Mesothelial cell of epicardium (in vitro differentiated cells): ENCODE measurements at places on chromosomes 2 and 18.

DNA sequence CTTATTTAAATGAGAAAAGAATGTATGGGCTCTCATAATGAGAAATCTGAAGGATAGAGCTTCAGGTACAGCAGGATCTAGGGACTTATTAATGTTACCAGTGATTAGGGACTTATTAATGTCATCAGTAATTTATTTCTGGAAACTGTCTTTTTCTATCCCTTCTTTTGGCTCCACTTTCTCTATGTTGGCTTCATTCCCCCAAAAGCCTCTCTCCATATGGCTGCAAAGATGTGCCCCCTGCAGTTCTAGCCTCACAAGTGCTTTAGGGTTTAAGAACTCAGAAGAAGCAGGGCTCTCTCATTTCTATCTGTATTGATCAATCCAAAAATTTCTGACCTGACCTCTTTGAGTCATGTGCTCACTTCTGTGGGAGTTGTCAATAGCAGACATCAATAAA, 480.9 kb downstream of the TXNL1 start:
- no peak overlapping the region for H3K4me3 ChIP-seq
- H3K27me3 ChIP-seq = no peaks in the 10 kb centered on the region
- no peak for DNase-seq
- peaks cover 16% of the 10 kb centered on the region for H3K4me1 ChIP-seq

- no peaks in the 10 kb centered on the region for H3K36me3 ChIP-seq
- no peak for DNase-seq
- no peak overlapping the region for H3K4me3 ChIP-seq
- peaks cover 18% of the 10 kb centered on the region for H3K4me1 ChIP-seq
These were observed 159.6 kb upstream of the HNRNPA3 start for GRCh38 chr2:177053038-177053437.

DNA sequence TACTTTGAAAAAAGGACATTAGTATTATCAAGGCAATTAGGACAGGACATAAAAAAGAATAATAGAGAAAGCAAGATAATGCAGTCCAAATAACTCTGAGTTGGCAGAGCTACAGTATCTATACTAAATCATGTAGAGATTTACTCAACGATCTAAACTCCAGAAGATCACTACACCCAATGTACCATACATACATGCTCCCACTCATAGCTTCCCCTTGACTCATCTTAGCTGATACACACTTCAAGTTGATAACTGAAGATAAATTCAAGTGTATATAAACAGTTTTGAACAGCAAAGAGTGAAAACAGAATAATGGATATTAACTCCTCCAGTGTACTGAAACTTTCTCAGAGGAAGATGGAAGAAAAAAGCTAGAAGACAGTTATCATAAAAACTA, 78.5 kb downstream of the SESTD1 start:
- no peak overlapping the region for H3K4me3 ChIP-seq
- DNase-seq = no peak
- H3K36me3 ChIP-seq = peaks cover 42% of the 10 kb centered on the region
- no peaks in the 10 kb centered on the region for H3K27me3 ChIP-seq
- no peak overlapping the region for H3K27ac ChIP-seq

DNA sequence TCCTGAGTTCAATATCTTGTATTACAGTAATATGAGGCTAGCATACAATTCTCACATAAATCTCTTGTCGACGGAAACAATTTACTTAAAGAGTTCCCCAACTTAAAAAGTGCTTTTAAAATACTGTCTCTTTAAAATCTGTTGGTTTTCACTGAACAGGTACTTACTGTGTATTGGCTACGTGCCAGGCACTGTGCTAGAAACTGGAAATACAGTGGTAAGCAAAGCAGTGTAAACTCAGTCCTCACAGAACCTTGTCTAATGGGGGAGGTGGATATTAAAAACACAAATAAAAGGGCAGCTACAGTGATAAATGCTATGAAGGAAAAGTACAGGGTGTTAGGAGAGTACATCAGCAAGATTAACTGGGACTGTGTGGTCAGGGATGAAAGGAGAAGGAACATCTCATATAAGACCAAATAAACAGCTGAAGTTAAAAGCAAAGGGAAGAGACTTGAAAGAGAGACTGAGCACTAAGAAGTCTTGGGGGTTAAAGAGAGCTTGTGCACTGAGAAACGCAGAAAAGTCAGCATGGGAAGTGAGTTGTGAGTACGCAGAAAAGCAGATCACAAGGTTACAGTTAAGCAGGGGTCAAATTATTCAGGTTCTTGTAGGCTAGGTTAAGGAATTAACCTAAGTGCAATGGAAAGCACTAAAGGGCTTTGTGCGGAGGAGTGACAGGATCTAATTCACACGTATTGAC, 52.5 kb downstream of the USP40 start:
- H3K4me3 ChIP-seq = no peak overlapping the region
- peak; percentile 28 for DNase-seq
- H3K36me3 ChIP-seq = peaks cover 28% of the 10 kb centered on the region
- no peaks in the 10 kb centered on the region for H3K27me3 ChIP-seq
- peaks cover 18% of the 10 kb centered on the region for H3K4me1 ChIP-seq

GRCh38 chr2:163735685-163736432, at the start of gene FIGN:
TSS of gene FIGN (minus strand) at chr2:163736008. CDS start at chr2:163734927, 1,081 bp downstream.
- H3K4me1 ChIP-seq = peaks cover 33% of the 10 kb centered on the region
- DNase-seq = peak; percentile 55
- H3K27me3 ChIP-seq = peaks cover 1% of the 10 kb centered on the region
- H3K36me3 ChIP-seq = no peaks in the 10 kb centered on the region
- H3K27ac ChIP-seq = peak within 1 kb of the TSS; percentile 92

- no peak overlapping the region for H3K4me3 ChIP-seq
- H3K27me3 ChIP-seq = peaks cover 2% of the 10 kb centered on the region
- no peaks in the 10 kb centered on the region for H3K4me1 ChIP-seq
- peaks cover 7% of the 10 kb centered on the region for H3K36me3 ChIP-seq
- no peak overlapping the region for H3K27ac ChIP-seq
These were observed 10.6 kb downstream of the CFAP210 start for GRCh38 chr2:169683425-169684134.

- DNase-seq = no peak
- peaks cover 20% of the 10 kb centered on the region for H3K4me1 ChIP-seq
- peaks cover 6% of the 10 kb centered on the region for H3K27me3 ChIP-seq
- no peak overlapping the region for H3K4me3 ChIP-seq
- H3K36me3 ChIP-seq = no peaks in the 10 kb centered on the region
These were observed 90.7 kb downstream of the ZBTB7C start for GRCh38 chr18:48318436-48318835.

DNA sequence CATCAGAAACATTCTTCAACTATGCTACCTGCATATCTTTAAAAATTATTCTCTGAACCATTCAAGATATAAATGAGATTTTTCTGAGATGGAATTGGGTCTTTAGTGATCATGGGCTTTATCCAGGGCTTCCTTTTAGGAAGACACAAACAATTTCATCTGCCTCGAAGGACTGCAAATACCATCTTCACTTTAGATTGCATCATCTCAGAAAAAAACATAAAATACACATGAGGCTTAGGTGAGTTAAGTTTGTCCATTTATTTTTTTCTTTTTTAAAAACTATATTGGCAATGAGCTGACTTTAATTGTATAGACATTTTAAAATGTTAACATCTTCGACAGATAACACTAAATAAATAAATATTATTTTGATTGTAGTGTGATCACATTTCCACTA, 20.1 kb downstream of the TTN start:
- no peaks in the 10 kb centered on the region for H3K4me1 ChIP-seq
- no peak for DNase-seq
- H3K4me3 ChIP-seq = no peak overlapping the region
- H3K36me3 ChIP-seq = no peaks in the 10 kb centered on the region
- peaks cover 5% of the 10 kb centered on the region for H3K27me3 ChIP-seq

DNA sequence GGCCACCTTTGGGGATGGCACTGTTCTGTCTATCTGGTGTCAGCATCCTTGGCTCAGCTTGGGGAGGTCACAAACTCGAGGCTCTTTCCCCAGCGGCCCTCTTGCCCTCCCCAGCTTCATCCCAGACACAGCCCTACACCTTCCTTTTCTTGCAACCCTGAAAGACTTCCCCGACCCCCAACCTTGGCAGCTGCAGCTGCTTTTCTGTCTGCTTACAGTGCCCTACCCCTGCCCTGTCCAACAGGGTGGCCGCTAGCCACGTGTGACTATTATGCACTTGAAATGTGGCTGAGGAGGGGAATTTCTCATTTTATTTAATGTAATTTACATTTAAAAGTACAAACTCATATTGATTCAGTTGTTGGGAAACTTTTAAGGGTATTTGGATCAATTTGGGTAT, 41.3 kb downstream of the NGEF start:
- H3K4me1 ChIP-seq = no peaks in the 10 kb centered on the region
- DNase-seq = peak; percentile 20
- no peaks in the 10 kb centered on the region for H3K27me3 ChIP-seq
- no peak overlapping the region for H3K4me3 ChIP-seq
- no peak overlapping the region for H3K27ac ChIP-seq

- peaks cover 9% of the 10 kb centered on the region for H3K36me3 ChIP-seq
- DNase-seq = no peak
- no peaks in the 10 kb centered on the region for H3K4me1 ChIP-seq
- no peak overlapping the region for H3K4me3 ChIP-seq
- peak overlapping the region; percentile 68 for H3K27ac ChIP-seq
These were observed 56.3 kb downstream of the SLC16A14 start for GRCh38 chr2:230012267-230012884.

DNA sequence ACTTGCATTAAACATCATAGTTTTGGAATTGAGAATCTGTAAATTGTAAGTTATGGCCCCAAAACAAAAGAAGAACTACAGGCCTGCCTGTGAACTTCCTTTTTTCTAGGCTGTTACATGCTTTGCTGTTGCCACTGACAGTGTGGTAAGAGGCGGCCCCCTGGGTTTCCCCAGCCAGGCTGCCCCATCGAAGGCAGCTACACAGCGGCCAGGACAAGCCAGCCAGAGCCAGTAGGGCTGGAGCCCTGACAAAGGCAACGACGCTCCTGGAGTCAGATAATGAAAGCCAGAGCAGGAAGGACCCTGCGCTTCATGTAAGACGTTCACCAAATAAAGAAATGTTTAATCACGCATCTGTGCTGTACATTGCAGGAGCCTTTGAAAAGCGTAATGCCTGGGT, 55.0 kb downstream of the ANKRD44 start:
- no peaks in the 10 kb centered on the region for H3K27me3 ChIP-seq
- DNase-seq = no peak
- peak overlapping the region; percentile 83 for H3K27ac ChIP-seq
- H3K4me1 ChIP-seq = peaks cover 21% of the 10 kb centered on the region
- H3K4me3 ChIP-seq = no peak overlapping the region

GRCh38 chr2:126971481-126972278, 73.0 kb downstream of the TEX51 start:
- H3K36me3 ChIP-seq = no peaks in the 10 kb centered on the region
- H3K27ac ChIP-seq = no peak overlapping the region
- peak; percentile 82 for DNase-seq
- H3K4me3 ChIP-seq = peak overlapping the region; percentile 56
- peaks cover 60% of the 10 kb centered on the region for H3K27me3 ChIP-seq
- H3K4me1 ChIP-seq = peaks cover 10% of the 10 kb centered on the region

DNA sequence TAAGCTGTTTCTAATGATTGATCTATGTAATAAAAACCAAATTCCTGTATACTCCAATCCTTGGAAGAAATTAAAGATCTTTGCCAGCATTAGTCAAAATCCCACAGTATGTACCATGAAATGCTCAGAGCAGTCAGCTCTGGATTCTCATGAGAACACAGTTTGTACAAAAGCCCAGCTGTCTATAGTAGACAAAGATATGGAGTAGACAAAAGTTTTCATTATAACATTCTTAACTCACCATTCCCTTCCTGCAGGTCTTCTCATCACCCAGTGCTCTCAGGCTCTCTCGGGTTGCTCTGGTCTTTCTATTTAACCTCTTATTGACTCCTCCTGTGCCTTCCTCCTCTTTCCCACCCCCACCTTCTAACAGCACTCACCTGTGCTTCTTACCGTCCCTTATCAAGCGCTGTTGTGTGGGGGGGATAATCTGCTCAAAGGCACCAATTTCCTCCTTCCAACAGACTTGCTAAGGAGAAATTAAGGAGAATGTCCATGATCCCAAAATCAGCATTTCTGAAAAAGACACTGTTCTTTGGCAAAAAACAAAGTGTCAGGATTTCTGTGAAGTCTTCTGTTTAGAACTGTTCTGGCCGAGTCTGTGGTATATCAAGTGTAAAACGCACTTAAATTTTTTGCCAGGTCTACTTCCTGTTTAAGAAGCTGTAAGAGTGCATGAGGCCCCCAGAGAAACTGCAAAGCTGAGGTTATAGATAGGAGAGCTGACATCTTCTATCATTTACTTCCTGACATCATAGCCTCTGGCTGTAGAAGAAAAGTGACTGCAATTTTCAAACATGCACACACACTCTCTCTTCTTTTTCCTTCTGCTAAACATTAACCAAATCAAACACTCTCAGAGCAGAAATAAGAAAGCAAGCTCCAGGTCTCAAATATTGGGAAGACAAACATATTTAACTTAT, 144.1 kb downstream of the EVA1A start:
- DNase-seq = no peak
- H3K36me3 ChIP-seq = peaks cover 2% of the 10 kb centered on the region
- peaks cover 41% of the 10 kb centered on the region for H3K4me1 ChIP-seq
- H3K27me3 ChIP-seq = peaks cover 2% of the 10 kb centered on the region
- H3K4me3 ChIP-seq = peak overlapping the region; percentile 15

- H3K36me3 ChIP-seq = no peaks in the 10 kb centered on the region
- H3K27me3 ChIP-seq = no peaks in the 10 kb centered on the region
- DNase-seq = no peak
- no peak overlapping the region for H3K27ac ChIP-seq
These were observed 205.7 kb downstream of the CYP26B1 start for GRCh38 chr2:71941726-71942525.

GRCh38 chr2:121095257-121096080, 189.5 kb downstream of the TFCP2L1 start:
- no peaks in the 10 kb centered on the region for H3K36me3 ChIP-seq
- H3K4me1 ChIP-seq = peaks cover 2% of the 10 kb centered on the region
- H3K27ac ChIP-seq = no peak overlapping the region
- no peak for DNase-seq
- no peak overlapping the region for H3K4me3 ChIP-seq

DNA sequence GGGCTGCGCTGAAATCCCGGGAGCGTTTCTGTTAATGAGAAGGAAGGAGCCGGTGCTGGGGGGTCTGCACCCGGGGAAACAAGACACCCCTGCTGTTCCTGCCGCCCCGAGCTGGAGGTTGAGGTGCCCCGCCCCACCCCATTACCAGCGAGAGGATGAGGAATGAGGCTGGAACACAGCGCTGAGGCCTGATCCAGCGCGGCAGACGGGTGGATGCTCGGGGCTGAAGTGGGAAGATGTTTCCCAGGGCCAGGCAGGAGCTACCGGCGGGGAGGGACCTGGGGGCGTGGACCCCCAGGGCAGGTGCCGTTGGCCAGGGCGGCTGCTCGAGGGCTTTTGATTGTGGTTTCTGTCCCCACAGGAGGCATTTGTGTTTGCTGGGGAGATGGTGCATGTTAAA, 134.3 kb upstream of the CTDP1 start:
- H3K27ac ChIP-seq = no peak overlapping the region
- no peaks in the 10 kb centered on the region for H3K4me1 ChIP-seq
- no peak for DNase-seq
- H3K36me3 ChIP-seq = no peaks in the 10 kb centered on the region

- H3K4me1 ChIP-seq = no peaks in the 10 kb centered on the region
- H3K4me3 ChIP-seq = no peak overlapping the region
- H3K27me3 ChIP-seq = no peaks in the 10 kb centered on the region
- H3K36me3 ChIP-seq = peaks cover 3% of the 10 kb centered on the region
- no peak overlapping the region for H3K27ac ChIP-seq
These were observed 224.2 kb downstream of the BCL11A start for GRCh38 chr2:60329225-60329624.

- no peaks in the 10 kb centered on the region for H3K4me1 ChIP-seq
- H3K27ac ChIP-seq = no peak overlapping the region
- H3K27me3 ChIP-seq = peaks cover 2% of the 10 kb centered on the region
- no peak overlapping the region for H3K4me3 ChIP-seq
These were observed 144.2 kb upstream of the ARL4C start for GRCh38 chr2:234641086-234641485.
